ENCODE measurements at places on chromosomes 2 and 18.

DNA sequence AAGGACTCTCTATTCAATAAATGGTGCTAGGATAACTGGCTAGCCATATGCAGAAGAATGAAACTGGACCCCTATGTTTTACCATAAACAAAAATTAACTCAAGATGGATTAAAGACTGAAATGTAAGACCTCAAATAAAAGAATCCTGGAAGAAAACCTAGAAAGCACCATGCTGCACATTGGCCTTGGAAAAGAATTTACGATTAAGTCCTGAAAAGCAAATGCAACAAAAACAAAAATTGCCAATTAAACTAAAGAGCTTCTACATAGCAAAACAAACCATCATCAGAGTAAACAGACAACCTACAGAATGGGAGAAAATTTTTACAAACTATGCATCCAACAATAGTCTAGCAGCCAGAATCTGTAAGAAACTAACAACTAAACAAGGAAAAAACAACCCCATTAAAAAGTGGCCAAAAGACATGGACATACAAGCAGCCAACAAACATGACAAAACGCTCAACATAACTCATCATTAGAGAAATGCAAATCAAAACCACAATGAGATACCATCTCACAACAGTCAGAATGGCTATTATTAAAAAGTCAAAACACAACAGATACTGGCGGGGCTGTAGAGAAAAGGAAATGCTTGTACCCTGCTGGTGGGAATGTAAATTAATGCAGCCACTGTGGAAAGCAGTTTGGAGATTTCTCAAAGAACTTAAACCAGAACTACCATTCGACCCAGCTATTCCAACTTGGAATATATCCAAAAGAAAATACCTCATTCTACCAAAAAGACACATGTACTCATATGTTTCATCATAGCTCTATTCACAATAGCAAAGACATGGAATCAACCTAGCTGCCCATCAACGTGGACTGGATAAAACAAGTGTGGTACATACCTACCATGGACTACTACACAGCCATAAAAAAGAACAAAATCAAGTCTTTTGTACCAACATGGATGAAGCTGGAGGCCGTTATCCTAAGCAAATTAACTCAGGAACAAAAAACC, 30.6 kb downstream of the SEPTIN10 start:
- no peak for DNase-seq

DNA sequence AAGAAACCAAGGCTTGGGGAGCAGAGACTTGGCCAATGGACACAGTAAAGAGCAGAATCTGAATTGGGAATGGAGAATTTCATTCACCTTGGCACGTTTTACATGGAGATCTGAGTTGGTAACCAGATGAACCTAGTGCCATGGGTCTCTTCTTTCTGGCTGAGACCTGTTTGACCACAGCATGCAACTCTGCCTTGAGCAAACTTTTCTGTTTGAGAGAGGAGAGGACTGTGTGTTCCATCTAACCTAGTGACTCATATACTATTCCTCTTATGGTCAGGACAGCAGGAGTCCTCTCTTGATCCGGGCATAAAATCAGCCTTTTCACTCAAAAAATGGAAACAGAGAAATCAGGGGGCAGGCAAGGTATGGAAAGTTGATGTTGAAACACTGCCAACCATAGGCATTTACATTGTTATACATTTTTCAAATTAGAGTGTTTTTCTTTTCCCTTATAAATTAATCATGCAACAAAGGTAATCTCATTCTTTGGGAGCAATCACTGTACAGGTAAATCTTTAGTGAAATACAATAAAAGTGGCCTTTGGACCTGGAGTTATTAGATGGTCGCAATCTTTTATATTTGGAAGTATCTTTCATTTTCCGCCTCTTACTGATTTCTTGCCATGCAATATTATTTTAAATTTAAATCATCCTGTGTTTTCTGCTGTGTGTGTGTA, 86.7 kb downstream of the NRP2 start:
- no peak for DNase-seq

- DNase-seq: no peak
Measured at GRCh38 chr2:44462934-44463849, 101.4 kb downstream of the CAMKMT start.

DNA sequence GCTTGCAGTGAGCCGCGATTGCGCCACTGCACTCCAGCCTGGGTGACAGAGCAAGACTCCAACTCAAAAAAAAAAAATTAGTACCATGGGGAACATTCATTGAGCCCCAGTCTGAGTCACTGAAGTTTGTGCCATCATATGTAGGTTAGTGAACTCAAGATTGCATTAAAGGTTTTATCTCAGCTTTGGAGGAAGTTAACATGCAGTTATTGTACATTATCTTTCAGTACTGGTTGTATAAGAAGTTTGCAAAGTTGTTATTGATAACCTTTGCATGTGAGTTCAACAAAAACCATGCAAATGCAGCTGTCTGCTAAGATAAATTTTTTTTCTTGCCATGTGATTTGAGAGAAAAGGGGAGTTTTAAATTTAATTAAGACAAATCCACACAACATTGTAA, 95.7 kb downstream of the MEIS1 start:
- DNase-seq: no peak

DNA sequence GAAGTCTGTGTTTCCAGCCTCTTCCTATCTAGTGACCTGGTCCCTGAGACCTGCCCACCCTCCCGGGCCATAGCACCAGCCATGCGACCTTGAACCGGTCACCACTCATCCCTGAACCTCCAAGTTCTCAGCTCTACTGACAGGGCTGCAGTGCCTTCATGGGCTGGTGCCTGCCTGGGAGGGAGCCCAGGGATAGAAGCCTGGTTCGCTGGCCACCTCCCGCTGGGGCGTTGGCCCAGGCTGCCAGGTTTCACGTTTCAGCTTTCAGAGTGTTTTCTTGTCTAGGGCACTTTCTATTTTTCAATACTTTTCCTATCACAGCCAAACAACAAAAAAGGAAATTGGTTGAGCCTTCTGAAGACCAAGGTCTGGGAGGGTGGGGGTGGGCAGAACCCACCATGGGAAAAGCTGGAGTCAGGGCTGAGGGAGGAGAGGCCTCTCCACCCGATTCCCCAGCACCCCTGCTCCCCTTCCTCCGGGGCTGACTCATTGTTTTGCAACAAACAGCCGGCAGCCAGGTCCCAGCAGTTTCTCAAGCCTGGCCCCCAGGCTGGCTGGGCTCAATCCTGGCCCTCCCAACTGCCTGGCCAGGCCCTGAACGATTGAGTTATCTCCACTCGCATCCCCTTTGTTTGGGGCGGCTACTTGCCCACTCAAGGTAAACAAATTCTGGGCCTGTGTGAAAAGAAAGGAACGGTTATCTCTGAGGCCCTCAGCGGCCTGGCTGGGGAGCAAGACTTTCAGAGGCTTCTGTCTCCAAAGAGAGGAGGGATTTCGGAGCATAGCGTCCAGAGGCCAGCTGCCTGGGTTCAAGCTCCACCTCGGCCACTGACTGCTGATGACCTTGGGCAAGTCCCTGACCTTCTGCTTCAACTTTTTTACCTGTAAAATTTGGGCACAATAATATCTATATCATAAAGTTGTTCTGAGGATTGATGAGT, 47.5 kb downstream of the ZFP36L2 start:
- no peak for DNase-seq

GRCh38 chr2:176324862-176325261, 55.6 kb downstream of the MTX2 start:
- no peak for DNase-seq

DNA sequence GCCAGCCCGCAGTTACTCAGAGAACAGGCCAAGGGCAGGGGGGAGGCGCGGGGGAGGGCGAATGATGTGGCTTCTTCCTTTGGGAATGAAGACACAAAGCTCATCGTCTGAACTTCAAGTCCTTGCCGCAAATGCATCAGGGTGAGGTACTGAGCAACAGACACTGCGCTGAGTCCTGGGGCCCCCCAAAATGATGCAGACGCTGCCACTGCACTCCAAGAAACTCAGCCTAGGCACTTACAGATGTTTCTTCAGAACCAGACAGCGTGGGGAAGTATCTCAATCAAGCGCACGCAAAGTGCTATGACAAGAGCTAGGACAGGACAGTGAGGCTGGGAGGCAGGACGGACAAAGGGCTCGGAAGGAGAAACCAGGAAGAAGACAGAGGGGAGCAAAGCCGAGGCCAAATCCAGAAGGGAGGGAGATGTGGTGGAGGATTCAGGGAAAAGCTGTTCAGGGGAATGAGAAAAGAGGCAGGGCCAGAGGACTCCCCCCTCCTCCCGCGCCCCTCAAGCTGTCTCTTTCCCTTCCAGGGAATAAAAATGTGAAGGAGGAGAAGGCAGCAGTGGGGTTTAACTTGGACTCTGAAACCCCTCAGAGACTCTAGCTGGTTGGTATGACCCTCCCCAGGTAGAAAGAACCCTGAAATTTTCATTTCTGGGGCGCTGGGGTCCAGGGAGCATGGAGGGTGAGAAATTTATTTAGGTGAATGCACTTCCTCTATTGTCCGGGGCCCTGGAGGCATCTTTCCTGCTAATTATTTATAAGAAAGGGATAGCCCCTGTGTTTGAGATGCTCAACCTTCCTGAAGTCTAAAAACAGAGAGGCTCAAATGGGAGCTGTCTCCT, 34.9 kb downstream of the CIB4 start:
- no peak for DNase-seq

GRCh38 chr2:229344151-229344551, 73.1 kb upstream of the PID1 start:
- DNase-seq: no peak

DNA sequence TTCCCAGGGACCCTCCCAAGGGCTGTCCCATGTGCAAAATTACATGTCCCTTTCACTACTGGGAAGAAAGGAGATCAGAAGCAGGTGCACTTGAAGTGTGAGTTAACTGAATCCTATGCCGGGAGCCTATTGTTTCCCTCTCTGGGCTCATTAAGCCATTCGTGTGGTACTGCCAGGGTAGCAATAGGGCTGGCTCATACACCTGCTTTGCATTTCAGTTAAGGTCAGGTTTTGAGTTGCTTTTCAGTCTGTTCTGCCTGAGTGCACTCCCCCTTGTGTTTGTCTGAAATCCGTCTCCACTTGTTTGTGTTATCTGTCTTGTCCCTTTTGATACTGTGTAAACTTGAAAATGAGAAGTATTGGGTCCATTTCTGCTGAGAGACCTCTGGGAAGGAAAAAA, 1232.6 kb upstream of the NRXN1 start:
- no peak for DNase-seq

GRCh38 chr2:36387258-36387916, 31.8 kb downstream of the CRIM1 start:
- DNase-seq: no peak

GRCh38 chr2:64637000-64637635, 16.6 kb downstream of the SERTAD2 start:
- DNase-seq: no peak

- DNase-seq: no peak
Measured at GRCh38 chr18:78459668-78460067, 520.0 kb upstream of the SALL3 start.

- DNase-seq: no peak
Measured at GRCh38 chr18:5726011-5726410, 169.3 kb downstream of the TMEM200C start.

DNA sequence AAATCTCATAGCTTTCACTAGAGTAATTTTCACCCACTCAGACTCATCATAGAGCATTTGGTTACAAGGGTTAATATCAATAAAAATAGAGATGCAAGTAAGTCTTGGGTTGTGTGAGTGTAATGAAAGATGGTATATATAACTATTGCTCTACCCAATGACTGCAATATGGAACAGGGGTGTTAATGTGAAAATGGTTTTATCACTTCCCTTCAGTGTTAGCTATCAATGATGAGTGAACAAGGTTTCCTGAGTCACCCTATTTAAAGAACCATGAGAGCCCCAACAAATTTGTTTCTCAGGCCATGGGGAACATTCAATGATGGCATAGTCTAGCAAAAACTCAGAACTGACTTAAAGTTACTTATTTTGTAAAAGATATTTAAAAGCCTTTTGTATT, 1133.6 kb upstream of the ZEB2 start:
- DNase-seq: no peak

GRCh38 chr2:18883616-18884456, 294.5 kb upstream of the NT5C1B start:
- DNase-seq: no peak

DNA sequence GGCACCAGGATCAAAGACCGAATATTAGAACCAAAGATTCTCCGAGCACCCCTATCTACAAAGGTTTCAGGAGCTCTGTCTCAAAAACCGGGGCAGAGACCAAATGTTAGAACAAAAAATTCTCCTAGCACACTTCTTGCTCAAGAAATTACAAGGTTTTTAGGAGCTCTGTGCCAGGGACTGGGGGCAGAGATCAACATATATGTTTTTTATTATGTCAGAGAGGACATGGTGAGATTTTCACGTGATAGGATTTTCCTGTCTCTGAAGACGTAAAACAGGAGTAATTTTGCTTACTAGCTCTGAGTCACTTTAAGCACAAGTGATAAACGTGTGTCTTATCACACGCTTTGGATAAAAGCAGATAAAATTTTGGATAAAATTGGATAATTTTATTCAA, 34.8 kb upstream of the ODC1 start:
- no peak for DNase-seq

DNA sequence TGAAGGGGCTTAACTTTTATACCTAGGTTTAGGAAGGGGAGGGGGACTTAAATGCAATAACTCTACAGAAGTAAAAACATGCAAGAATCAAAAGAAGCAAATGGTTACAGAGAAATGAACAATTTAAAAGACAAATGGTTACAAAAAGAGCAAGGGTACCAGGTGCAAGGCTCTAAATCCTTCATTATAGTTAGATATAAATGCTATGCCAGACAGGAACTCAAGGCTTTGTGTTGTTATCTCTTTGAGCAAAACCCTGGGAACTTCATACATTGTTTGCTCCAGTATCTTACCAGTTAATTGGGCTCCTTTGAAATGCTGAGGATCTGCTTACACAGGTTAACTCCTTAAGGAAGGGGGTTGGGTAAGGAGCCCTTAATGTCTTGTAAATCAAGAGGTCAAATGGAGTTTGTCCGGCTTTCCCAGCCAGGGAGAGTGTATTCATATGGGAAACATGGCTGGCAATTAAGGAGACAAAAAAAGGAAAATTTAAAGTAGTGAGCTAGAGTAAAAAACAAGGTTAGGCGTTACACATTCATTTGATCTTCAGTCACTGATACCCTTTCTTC, 347.5 kb downstream of the CELF4 start:
- DNase-seq: no peak

GRCh38 chr2:195251214-195251613, 405.8 kb upstream of the SLC39A10 start:
- no peak for DNase-seq

DNA sequence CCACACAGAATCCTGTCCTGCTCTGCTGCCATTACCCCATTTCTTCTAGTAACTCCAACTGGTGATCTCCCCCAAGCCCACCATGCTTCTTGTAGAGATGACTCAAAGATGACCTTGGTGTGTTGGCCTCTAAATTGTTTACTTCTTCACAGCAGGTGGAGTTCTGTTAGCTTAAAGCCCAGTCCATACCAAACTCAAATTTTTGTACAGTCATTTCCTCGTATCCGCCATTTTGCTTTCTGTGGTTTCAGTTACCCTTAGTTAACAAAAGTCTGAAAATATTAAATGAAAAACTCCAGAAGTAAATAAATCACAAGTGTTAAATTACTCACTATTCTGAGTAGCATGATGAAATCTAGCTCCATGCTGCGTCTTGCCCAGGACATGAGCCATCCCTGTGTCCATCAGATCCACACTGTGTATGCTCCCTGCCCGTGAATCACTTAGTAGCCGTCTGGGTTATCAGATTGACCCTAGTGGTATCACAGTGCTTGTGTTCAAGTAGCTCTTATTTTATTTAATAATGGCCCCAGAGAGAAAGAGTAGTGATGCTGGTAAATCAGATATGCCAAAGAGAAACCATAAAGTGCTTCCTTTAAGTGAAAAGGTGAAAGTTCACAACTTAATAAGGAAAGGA, 133.3 kb upstream of the NOL4 start:
- DNase-seq: no peak

Measured in stimulated activated CD8-positive, alpha-beta memory T cell treated with anti-CD3 and anti-CD28 coated beads, Interleukin-4, amount 100 ng/mL, for 24 hours (primary cell).